ENCODE measurements at places on chromosomes 2 and 18.

DNA sequence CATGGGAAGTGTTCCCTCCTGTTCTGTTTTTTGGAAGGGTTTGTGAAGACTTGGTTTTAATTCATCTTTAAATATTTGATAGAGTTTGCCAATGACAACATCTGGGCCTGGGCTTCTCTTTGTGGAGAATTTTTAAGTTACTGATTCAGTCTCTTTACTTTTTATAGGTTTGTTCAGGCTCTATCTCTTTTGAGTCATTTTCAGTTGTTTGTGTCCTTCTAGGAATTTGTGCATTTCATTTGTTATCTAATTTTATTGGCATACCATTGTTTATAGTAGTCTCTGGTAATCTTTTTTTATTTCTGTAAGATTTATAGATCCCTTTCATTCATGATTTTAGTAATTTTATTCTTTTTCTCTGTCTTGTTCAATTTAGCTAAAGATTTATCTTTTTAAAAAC is 14.6 kb downstream of the SCLY start:
- DNase-seq: no peak

DNA sequence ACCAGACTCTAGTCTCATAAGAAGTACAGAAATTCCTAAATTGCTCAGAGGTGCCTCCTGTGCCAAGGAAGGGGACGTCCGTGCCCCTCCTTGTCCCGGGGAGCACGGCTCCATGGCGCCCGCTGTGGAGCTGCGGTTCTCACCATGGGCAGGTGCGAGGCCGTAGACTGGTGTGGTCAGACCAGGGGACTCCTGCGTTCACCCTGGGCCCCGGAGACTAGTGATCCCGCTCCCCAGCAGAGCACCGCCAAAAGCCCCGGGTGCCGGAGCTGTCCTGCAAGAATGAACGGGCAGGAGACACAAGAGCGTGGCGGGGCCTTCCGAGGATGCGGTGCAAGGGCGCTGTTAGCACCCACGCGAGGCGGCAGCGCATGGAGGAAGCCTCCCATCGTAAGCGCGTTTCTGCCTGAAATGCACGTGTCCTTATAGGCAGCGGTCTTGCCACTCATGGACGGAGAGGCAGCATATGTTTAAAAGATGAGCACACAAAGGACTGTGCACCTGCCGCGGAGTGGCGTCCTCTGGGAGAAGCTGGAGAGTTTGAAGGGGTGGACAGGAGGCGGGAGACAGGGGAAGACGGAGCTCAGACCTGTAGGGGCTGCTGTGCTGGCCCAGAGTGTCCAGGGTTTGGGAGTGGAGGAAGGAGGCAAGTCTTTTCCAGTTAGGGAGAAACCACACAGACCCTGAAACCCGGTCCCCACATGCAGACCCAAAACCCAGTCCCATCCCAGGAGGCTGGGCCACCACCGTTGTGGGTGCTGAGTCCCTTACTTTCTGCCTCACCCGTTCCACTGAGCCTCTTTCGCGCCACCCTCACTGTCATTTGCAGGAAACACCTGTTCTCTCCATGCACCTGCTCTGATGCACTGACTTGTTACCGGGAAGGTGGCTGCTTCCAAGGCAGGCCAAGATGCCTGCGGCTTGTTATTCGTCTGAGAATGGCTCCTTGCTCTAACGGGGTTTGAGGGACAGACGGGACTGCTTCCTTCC is 7.5 kb upstream of the KCNG2 start:
- DNase-seq: no peak

GRCh38 chr2:142521492-142521891 is 356.0 kb upstream of the KYNU start:
- no peak for DNase-seq

- no peak for DNase-seq
Measured at GRCh38 chr2:190674966-190675650, 26.2 kb downstream of the NAB1 start.

DNA sequence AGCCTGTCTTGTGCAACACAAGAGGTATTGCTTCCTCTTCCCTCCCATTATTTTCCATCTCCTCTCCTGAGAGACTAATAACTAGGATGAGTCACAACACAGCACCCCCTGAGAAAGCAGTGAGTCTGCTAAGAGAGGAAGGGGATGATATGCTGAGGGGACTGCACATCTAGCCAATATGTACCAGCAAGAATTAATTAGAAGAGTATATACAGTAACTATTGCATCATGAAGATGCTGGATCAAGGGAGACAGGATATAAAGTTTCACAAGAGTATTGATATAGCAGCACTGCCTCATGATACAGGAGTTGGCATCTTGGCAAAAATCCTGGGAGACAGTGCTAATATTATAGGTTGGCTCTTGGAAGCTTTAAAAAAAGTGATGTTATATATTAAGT is 289.9 kb upstream of the RBMS1 start:
- DNase-seq: no peak

DNA sequence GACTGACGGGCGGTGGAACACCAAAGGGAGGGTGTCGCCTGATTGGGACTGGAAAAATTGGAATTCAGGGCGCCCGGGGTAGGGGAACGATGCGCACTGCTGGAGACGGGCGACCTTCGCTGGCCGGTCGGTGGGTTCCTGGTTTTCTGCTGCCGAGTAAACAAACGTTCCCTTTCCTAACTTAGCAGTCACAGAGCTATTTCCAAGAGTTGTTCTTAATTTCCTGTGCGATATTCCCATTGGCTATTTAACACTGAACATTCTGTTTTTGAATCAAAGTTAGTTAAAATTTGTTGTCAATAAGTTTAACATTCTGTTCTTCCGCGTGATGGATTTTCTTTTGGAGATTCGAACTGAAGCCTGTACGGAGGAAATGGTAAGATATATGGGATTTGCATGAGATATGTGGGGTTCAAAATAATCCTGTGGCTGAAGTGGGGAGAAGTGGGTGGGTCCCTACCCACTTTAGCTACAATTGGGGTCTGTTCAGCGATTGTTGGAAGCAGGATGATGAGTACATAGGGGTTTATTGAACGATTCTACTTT is 862 bp downstream of the C18orf54 start:
- no peak for DNase-seq
